ENCODE measurements at places on chromosomes 2 and 18. TPM values are rescaled to one million over a fixed set of nuclear protein-coding genes. Genes with fewer than 3 reads are reported as not detected.

DNA sequence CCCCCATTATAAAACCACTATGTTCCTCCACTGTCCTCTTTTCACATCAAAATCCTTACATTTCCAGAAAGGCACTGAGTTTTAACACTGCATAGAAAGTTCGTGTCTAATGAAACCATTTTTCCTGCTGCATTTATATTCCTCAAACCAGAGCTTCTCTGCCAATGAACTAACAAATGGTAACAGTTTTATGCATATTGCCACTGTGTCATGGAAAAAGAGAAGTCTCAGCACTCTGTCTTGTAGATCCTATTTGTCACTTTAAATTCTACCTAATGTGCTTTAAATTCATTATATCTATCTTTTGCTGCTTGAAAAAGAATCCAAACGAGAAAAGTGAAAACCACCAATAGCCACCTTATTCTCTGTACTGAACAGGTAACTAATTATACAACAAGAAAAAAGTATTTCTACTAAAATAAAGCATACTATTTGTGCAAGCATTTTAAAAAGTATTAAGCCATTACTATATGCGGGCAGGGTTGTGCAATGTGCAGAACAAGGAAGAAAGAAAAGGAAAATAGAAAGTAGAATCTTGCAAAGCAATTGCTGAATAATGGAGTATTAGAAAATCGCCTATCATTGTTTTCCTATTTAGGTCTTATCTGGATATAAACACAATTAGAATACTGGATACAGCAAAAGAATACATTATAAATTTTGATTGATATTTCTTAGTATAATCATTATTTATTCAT lies 328.9 kb downstream of the ZEB2 start:
- DNase-seq = no peak

- peak; percentile 54 for DNase-seq
Measured at GRCh38 chr2:54557601-54558187, 101.6 kb downstream of the SPTBN1 start.

DNA sequence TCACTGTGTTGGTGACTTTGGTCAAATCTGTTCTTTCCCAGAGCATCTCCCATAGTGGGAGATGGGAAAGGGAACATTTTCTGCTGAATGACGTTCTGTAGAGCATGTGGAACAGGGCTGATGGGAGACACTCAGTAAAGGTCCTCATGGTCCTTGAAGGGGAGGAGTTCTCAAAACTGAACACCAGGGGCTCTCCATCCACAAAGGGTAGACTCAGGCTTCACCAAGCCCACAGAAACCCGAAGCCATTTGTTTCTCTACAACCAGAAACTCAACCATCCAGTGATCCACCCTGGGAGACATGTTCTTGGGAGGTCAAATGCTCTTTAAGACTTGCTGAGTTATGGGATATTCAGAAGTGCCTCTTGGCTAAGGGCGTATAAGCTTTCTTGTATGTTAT lies 131.8 kb downstream of the ACOXL start:
- no peak for DNase-seq

DNA sequence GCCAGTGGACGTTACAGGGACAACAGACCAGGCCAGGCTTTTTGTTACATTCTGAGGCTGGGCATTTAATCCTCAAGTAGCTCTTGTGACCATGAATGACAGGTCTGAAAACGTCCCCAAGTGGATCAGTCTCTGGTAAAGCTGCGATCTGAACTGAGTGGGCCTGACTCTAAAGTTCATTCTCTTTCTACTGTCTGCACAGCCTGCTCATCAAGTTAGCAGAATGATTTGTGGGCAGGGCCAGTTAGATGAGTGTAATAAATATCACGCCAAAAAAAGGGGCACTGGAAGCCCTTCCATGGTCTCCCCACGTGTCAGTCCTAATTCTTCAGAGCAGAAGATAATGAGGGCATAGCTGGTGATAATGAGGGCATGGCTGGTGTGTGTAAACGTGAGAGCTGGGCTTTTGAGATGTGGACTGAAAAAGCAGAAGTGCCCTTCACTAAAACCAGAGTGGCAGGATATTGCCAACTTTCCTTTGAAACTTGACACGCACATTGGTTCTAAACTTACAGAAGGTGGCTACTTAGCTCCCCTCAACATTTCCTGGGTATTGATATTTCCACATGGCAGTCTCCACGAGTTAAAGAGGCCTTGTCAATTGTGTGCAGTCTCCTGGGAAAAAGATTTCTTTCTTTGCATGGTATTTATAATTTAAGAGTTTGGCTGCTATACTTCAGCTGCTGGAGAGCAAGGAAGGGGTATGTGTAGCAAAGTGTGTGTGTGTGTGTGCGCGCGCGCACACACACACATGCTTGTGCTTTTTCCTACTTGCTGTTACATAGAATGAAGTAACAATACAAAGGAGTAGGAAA lies 72.7 kb upstream of the LYPD6B start:
- no peak for DNase-seq

- no peak for DNase-seq
Measured at GRCh38 chr2:172919732-172920131, 155.9 kb upstream of the MAP3K20 start.

DNA sequence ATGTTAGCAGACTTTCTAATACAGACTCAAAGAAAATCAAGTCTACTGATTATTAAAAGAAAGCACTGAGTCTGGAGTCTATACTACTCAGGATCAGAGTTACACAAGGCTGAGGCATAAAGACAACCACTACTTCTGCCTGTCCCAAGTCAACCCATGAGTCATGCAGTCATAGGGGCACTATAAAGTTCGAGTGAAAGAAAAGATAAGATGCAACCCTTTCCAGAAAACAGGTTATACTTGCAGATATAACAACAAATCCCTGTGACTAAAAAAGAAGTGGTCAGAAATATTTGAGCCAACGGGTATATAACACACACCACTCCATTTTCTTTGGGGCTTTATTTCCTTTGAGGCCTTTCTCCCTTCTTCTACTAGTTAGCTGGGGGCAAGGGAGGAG lies 18.6 kb upstream of the SCRN3 start:
- DNase-seq = no peak

- no peak for DNase-seq
Measured at GRCh38 chr18:55256226-55256928, 297.1 kb upstream of the CCDC68 start.

GRCh38 chr2:217316743-217317142 lies 456.9 kb upstream of the TNP1 start:
- DNase-seq = no peak

DNA sequence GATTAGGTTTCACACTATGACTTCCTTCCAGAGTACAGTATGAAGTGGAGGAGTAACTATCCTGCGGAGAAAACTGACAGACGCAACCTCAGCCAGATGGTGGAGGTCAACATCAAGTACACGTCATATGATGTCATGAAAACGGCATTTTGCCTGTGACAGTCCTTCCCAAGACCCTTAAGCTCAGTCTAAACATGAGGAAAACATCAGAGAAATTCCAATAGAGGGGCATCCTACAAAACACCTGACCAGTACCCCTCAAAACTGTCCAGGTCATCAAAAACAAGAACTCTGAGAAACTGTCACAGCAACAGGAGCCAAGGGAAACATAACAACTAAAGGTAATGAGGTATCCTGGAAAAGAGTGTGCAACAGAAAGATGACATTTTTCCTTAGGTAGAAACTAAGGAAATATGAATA lies 1.7 kb downstream of the RNU4ATAC start:
- no peak for DNase-seq

- DNase-seq = no peak
Measured at GRCh38 chr2:149826471-149827125, 239.0 kb upstream of the MMADHC start.

- no peak for DNase-seq
Measured at GRCh38 chr2:229783108-229783721, 68.9 kb upstream of the DNER start.

DNA sequence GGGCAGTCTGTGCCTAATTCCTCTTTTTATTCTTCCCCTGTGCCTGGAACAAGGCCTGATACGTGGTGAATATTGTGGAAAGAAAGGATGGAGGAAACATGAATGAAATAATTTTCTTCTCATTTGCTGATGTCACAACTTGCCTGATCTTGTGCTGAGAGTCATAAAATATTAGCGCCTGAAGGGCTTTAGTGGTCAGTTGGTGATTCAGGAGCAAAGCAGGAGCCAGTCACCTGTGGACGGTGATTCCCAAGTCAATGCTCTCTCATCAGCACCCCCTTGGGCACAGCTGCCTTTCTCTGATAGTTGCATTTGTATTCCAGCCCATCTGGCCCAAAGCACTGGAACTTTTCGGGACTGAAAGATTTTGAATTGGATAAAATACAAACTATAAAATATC lies 502.6 kb upstream of the RAB12 start:
- DNase-seq = no peak

- no peak for DNase-seq
Measured at GRCh38 chr2:233940376-233941276, 23.5 kb downstream of the TRPM8 start.

DNA sequence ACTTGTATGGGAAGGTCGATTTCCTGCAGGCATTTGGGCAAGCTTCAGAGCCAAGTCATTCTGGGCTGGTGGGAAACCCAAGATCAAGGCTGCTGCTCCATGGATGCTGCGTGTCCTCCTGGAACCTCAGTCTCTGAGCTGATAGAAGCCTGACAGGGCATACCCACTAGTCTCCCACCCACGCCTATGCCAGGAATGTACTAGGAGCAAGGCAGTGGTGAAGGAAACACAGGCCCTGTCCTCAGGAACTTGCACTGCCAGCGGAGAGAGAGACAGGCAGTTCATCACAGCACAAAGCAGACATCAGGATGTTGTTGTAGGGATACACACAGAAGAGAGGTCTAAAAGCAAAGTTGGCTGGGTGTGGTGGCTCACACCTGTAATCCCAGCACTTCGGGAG lies 84.2 kb downstream of the PLB1 start:
- DNase-seq = no peak

DNA sequence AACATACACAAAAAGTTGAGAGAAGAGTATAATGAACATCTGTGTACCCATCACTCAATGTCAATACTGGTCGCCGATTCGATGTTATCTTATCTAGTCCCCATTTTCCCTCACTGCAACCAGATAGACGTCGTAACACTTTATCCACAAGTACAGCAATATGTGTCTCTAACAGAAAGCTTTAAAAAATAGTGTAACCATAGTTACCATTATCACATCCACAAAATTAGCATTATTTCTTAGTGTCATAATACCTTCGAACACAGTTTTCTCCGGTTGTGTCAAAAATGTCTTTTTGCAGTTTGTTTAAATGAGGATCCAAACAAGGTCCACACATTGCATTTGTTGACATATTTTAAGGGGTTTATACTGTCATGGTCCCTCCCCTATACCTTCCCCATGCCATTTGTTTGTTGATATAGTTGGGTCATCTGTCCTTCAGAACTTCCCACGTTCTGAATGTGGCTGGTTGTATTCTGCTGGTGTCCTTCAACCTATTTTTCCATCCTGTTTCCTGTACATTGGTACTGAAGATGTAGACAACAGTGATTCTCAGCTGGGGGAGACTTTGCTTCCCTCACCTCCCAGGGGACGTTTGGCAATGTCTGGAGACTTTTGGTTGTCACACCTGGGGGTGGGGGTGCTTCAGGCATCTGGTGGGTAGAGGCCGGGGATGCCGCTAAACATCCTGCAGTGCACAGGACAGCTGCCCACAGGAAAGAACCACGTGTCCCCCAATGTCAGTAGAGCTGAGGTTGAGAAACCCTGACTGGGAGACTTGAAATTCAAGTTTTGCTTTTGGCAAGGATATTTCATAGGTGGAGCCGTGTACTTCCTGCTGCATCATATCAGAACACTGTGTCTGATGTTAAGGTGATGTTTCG lies 72.7 kb upstream of the SPRED2 start:
- no peak for DNase-seq

DNA sequence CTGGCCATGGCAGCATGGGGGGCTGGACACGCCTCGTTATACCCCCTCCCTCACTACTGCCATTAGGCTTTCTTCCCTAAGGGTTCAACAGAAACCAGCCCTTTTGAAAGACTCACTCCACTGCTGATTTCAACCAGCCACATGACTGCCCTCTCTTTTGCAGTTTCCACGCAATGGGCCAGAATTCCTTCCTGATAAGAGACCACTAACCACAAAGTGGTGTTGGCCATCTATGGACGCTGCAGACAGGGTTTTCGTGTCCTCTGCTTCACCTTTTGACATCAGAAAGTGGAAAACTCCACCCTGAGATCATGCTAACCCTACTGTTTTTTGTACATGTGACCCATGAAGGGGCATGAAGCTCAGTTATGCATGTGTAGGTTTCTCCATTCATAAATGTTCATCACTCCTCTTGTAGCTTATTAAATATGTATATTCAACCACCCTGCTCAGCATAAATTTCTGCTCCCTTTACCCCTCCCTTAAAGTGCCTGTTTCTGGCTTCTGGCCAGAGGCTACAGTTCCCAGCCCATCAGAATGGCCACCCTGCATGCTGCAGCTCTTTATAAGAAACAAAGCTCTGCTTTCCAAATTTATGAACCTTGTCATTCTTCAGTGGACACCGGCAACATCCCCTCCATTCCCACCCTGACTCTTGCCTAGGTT lies 106.6 kb upstream of the MSH6 start:
- no peak for DNase-seq

DNA sequence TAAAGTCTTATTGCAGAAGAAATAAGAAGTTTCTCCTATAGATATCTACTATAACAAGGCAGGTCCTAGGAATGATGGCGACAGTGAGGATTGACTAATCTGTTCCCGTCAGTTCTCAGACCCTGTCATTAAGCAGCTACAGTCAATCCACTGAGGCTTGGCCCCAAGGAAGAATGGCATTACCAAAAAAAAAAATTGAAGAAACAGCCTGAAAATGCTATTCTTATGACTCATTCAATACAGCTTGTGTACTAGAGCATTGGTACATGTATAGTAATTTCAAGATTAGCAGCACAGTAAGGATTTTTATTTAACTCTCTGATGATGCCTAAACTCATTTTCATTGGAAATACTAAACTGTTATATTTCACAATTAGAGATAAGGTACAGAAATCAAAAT lies 1096.1 kb upstream of the NXPH2 start:
- DNase-seq = no peak

- no peak for DNase-seq
Measured at GRCh38 chr18:10771053-10771709, 245.4 kb downstream of the NAPG start.

GRCh38 chr2:58120626-58121229 lies 74.1 kb downstream of the VRK2 start:
- no peak for DNase-seq

- no peak for DNase-seq
Measured at GRCh38 chr18:76823587-76824011, 1.2 kb downstream of the ZNF236 start.

DNA sequence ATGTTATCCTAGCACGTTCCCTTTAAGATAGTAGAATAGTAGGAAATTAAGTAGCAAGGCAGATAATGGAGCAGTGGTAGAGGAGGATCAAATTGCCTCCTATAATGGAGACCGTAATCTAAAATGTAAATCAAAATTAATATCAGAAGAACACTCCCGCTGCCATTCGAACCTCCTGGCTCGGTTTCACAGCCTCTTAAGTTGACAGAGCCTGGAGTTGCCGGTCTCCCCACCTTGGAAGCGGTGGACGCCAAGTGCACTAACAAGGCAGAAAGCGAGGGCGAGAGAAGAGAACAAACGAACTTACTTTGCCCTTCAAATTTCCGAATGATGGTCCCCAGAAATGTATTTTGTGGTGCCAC lies 450 bp downstream of the KCNH7 start:
- no peak for DNase-seq

The GCG gene
- total RNA-seq = not detected

The ZBTB14 gene
- total RNA-seq = 9.8 TPM

The KCNG2 gene
- 0.23 TPM for total RNA-seq

The TMEFF2 gene
- total RNA-seq = not detected

The TLX2 gene
- not detected for total RNA-seq

The UCN gene
- 2.2 TPM for total RNA-seq

The ANKZF1 gene
- total RNA-seq = 21.4 TPM

The EGR4 gene
- not detected for total RNA-seq

The ASXL3 gene
- total RNA-seq = 4.3 TPM

The TMEM247 gene
- total RNA-seq = not detected

The ALPG gene
- not detected for total RNA-seq

The ADCYAP1 gene
- total RNA-seq = 4.9 TPM
